ENCODE measurements at places on chromosomes 1 and 21.

GRCh38 chr1:26701266-26701994 lies 5.6 kb downstream of the ARID1A start:
- DNase-seq = no peak

DNA sequence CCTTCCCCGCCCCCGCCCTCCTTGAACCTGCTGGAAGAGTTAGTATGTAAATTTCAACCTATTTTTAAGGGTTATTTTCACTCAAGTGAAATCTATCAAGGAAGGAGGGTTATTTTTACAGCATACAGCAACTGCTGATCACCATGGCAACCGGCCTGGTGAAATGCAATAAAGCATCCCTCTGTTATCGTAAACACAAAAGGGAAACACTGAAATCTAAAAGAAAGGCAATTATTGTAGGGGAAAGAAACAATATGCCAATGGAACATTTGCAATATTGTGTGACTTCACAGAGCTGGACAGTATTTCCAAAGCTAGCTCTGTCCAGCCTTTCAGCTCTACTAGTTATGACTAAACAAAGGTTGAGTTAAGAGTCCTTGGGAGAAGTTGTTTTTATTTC lies 588.3 kb upstream of the PBX1 start:
- no peak for DNase-seq

DNA sequence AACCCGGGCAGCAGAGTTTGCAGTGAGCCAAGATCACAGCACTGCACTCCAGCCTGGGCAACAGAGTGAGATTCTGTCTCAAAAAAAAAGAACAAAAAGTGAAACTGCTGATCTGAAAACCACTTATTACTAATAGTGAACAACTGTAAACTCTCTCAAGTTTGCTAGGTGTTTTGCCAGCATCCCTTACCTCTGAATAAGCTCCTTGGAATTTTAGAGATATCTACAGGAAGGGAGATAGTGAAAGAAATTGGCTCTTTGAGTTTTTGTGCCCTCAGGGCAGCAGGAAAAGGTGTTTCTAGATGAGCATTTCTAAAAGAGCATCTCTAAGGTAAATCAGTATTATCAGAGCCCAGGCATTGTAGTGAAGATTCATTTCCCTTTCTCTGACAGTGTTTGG lies 27.1 kb downstream of the PARK7 start:
- DNase-seq = no peak

DNA sequence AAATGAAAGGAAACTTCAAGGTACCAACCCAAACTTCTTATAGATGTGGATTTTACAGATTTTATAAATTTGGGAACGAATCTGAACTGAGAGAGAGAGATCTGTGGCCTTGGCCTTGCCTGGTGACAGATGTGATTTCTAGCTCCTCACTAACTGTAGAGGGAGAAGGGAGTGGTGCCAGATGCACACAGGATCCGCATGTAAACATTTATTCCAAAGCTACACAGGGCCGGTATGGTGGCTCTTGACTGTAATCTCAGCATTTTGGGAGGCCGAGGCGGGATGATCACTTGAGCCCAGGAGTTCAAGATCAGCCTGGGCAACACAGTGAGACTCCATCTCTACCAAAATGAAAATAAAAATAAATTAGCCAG lies 77.1 kb downstream of the PGBD5 start:
- DNase-seq = no peak

GRCh38 chr1:154975409-154976059 lies 1.1 kb downstream of the CKS1B start:
- DNase-seq = peak; percentile 78

GRCh38 chr1:67135354-67135753 lies 584 bp upstream of the C1orf141 start:
- DNase-seq = no peak

GRCh38 chr21:35537604-35538003 lies 488.5 kb upstream of the RUNX1 start:
- DNase-seq = no peak

- DNase-seq = no peak
Observed at GRCh38 chr1:67956116-67956515, 94.3 kb downstream of the DIRAS3 start.

- DNase-seq = no peak
Observed at GRCh38 chr1:184186167-184186566, 134.6 kb downstream of the TSEN15 start.

- no peak for DNase-seq
Observed at GRCh38 chr21:36628106-36628505, 70.8 kb upstream of the SIM2 start.

GRCh38 chr1:205954819-205955404 lies 11.7 kb upstream of the SLC26A9 start:
- DNase-seq = no peak

DNA sequence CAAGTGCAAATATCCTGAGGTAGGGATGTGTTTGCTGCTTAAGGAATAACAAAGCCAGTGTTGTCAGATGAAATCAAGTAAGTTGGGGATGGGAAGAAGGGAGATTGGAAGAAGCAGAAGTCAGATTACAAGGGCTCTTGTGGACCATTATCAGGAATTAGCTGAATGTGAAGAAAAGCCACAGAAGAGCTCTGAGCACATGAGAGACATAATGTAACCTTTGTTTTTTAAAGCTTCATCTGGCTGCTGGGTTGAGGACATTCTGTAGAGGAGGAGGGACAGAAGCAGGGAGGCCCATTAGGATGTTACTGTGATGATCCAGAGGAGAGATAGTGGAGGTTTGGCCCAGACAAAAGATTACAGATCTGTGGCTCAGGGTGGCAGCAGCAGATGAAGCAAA lies 111.7 kb downstream of the DUSP10 start:
- no peak for DNase-seq

DNA sequence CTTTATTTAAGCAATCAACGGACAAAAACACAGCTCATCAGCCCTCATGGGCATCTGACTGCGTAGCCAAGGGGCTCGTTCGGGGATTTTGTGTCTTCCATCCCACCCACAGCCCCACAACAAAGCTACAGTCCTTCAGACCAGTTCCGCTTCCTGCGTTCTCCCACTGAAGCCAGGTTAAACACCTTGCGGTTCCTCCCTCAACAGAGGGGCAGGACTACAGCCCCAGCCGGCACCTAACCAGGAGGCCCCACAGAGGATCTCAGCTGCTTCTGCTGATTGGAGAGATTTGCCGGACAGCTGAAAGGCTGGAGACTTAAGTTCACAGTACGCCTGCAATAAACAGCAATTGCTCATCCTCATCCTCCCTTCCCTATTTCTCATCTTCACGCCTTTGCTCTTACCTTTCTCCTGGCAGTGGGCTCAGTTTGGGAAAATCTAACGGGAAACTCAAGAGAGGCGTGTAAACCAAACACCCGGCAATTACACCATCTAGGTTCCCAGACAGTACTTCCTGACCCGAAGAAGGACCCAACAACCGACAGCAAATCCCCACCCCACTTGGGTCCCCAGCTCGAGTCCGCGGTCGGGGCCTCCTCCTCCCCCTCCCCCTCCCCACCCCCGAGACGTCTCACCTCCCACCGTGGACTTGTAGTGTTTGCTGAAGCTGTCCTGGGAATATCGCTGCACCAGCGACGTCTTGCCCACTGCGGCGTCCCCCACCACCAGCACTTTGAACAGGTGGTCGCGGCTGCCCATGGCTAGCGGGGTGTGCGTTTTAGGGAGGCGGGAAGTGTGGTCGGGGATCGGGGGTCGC lies 876 bp downstream of the RAB29 start:
- peak; percentile 55 for DNase-seq

DNA sequence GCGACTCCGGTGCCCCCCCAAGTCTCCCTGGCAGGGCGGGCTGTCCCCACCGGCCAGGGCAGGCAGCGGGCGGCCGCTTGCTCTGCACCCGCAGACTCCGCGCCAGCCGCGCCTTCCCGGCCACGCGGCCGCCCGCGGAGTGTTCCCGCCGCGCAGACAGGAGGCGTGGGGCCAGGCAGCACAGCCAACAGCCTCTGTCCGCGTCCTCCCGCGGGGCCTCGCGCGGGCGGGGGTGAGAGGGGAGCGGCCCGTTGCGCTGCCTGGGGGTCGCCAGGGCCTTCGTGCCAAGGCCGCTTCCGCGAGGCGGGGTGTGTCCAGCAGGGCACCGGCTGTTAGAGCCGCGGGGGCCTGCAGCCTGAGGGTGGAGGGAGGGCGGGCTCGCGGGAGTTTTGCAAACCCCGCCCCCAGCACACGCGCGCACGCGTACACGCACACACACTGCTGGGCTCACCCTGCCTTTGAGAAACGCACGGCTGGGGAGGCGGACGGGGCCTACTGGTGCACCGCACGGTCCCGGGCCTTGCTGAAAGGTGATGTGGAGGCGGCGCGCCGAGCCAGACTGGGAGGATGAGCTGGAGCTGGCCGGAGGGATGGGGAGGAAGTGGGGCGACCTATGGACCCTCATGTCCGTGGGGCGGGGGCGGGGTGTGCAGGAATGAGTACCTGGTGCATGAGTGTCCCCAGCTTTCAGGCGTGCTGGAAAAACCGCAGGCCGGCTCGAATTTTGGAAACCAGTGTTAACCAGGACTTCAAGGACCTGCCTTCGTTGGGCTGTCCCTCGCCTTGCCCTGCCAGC lies 41.5 kb downstream of the KIAA1614 start:
- peak; percentile 69 for DNase-seq

GRCh38 chr1:51750218-51750617 lies 128.3 kb downstream of the NRDC start:
- DNase-seq = no peak

DNA sequence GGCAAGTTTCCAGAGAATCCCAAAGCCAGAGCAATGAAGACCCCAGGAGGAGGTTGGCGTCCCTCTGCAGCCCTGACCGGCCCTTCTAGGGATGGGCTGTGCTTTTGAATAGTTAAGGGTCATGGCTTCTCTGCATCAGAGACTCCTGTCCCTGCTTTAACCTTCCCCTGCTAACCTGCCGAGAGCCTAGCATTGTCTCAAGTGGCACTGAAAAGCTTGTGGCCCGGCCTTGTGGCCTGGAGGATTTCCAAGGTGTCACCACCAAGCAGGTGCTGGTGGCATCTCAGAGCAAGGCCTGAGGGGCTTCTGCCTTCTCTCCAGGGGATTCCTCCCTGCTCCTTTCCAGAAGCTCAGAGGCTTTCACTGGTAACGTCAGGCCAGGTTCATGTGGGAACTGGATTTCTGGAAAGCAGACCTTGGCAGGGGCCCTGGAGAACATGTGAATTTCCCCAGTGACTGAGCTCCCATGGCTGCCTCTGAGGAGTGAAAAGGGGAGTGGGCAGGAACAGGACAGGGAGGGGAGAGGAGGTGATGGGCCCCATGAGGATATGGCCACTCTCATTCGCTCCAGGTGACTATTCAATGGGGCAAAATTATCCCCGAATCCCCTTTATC lies 409.9 kb downstream of the PTPRU start:
- no peak for DNase-seq

- DNase-seq = no peak
Observed at GRCh38 chr1:42504535-42505128, 41.5 kb downstream of the CCDC30 start.

- no peak for DNase-seq
Observed at GRCh38 chr1:207151920-207152319, 47.9 kb downstream of the C4BPA start.

GRCh38 chr1:105337420-105337819 lies 1587.7 kb downstream of the AMY1C start:
- no peak for DNase-seq

- peak; percentile 63 for DNase-seq
Observed at GRCh38 chr1:101239095-101240040, 2.5 kb downstream of the S1PR1 start.

DNA sequence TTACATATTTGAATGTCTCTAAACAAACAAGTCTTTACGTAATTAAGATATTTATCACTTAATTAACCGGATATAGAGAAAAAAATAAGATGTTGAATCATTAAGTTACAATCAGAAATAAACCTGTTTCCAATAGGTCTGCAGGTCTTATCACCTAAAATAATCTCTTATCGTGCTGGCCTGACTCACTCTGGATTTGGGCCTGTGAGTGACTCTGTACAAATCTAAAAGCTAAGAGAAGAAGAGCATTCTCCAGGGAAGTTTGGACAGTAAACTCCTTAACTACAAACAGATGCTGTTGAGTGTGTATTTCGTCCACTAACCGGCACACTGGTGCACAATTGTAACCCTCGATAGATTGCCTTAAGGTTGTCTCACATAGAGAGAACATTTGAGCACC lies 25.3 kb downstream of the CEP104 start:
- no peak for DNase-seq

- DNase-seq = no peak
Observed at GRCh38 chr1:76145332-76145731, 70.8 kb downstream of the ST6GALNAC3 start.

DNA sequence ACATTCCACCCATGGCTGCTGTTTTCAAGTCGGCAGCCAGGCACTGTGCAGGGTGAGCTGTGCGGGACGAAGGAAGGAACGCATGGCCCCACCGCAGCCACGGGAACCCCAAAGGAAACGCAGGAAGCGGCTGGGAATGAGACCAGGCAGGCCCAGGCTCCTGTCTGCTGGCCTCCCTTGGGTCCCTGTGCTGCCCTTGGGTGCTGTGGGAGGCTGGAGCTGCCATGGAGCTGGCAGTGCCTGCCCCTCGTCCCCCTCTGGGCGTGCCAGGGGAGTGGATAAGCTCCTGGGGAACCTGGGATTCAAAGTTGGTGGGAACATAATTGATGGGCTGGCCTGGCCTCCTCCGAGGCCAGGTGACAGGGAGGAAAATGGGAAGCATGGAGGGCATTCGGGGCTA lies 5.3 kb upstream of the KRTAP10-4 start:
- no peak for DNase-seq

DNA sequence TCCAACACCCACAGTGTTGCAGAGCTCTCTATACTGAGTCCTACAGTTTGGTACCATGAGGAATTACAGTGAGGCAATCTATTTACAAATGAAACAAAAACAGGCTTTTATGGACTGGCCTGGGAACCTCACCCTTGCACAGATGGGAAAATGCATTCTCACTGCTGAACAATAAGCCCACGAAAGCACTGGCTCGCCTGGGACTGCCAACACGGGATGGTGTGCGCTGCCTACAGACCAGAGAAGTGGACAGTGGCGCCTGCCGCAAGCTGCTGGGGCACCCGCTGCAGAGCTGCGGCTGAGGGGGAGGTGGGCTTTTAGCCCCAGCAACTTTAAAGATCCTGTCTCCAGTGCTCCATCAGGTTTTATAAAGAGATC lies 28.5 kb upstream of the ABCG1 start:
- no peak for DNase-seq

DNA sequence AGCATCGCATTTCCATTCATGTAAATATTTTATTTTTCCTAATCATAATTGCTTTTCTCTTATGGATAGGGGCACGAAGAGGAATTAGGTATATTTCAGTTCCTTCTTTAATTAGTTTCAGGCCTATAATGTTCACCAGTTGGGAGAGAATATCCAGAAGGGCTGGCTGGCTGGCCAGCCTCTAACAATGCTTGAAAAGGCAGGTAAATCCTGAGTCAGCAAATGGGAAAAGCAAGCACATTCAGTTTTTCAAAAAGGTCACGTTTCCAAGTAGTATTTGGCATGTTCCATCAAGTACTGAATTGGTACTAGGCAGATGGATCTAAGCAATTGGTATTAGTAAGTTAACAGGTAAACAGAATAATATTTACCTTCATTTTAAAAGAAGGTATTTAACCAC lies 8.0 kb downstream of the RAB29 start:
- no peak for DNase-seq

- no peak for DNase-seq
Observed at GRCh38 chr1:198904321-198904720, 265.5 kb downstream of the PTPRC start.

GRCh38 chr1:67716800-67717199 lies 31.8 kb downstream of the GADD45A start:
- DNase-seq = no peak

Measured in activated CD4-positive, alpha-beta T cell treated with anti-CD3 and anti-CD28 coated beads, Interleukin-2, amount 50 U/mL, for 48 hours (primary cell).